Putamen (tissue), 1 donor: ENCODE measurements at places on chromosomes 6 and 20.

DNA sequence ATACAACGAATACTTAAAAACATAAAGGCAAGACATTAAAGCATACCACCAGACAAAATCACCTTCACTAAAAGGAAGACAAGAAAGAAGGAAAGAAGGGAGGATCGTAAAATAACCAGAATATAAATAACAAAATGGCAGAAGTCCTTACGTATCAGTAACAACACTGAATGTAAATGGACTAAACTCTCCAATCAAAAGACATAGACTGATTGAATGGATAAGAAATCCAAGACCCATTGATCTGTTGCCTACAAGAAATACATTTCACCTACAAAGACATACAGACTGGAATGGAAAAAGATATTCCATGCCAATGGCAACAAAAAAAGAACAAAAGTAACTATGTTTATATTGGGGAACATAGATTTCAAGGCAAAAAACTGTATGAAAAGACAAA, 74.1 kb downstream of the LMBRD1 start:
- no peak for DNase-seq

- DNase-seq = peak; percentile 11
Measured at GRCh38 chr6:107786709-107787588, 37.2 kb downstream of the SCML4 start.

GRCh38 chr20:53782612-53783246, 189.1 kb upstream of the ZNF217 start:
- DNase-seq = no peak

DNA sequence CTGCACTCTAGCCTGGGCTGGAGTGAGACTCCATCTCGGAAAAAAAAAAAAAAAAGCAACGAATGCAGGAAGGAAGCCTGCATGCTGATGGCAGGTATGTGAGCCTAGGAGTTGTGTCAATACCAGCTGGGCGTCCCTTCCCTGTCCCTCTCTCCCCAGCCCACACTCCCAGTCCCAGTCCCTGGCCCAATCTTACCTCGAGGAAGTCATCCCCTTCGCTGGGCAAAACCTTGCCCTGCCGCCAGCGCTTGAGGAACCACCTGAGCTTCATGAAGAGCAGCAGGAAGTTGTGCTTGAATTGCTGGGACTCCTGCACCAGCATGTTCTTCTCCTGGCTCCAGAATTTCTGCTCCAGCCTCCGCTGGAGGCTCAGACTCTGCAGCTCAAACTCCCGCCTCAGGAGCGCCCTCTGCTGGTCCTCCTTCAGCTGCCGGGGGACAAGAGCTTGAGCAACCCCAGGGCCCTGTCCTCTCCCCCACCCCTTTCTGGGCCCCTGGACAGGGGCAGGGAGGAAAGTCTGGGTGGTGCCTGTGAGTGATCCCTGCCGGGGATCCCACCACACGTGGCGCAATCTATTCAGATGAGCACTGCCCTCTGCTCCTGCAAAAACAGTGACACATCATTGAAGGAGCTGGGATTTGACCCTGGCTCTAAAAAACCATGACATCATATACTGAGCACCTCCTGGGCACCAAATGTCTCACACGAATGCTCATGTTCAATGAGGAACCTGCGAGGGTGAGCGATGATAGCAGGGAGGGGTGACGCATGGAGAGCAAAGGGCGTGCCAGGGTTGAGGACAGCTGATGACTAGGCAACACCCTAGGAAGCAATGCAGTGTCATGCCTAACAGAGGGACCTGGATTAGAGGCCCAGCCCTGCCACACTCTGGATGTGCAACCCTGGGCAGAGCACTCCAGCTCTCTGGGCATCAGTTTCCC, 35.0 kb upstream of the DSN1 start:
- no peak for DNase-seq

- no peak for DNase-seq
Measured at GRCh38 chr6:90100059-90100665, 196.5 kb downstream of the BACH2 start.

GRCh38 chr6:7224731-7225130, 88.3 kb downstream of the SSR1 start:
- no peak for DNase-seq

GRCh38 chr6:98454809-98455322, 379.5 kb upstream of the POU3F2 start:
- no peak for DNase-seq

- no peak for DNase-seq
Measured at GRCh38 chr6:168097221-168097620, 18.2 kb upstream of the FRMD1 start.

GRCh38 chr6:31850765-31851484, 11.7 kb downstream of the NEU1 start:
- DNase-seq = no peak

DNA sequence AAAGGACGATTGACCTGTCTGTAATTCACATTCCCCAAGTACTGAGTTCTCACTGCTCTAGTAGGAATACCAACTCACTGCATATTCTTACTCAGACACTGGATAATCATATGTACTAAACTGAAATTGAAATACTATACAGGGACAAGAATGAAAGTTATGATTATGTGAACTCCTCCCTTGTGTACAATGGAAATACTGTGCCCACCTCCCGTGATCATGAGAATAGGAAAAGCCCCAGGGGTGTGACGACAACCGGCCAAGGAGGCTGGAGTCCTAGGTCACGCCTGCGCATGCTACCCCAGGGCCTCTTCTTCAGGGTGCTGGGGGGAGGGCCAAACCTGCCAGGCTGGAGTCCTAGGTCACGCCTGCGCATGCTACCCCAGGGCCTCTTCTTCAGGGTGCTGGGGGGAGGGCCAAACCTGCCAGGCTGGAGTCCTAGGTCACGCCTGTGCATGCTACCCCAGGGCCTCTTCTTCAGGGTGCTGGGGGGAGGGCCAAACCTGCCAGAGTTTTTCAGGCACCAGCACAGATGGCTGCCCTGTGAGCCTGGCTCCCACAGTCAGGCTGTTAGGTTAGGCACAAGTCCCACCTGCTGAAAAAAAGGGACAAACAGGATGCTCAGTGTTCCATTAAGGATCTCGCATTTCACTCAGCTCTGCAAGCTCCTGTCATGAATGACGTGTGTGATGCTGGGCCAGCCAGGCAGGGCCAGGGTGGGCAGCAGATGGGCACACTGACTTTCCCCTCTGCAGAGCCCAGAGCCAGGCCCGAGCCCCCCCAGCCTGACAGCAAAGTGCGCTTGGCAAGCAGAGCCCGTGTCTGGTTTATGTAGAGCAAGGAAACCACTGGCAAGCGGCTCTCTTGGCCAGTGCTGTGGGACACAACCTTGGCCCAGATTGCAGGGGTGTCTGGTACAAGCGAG, 107.7 kb downstream of the FOXF2 start:
- peak; percentile 12 for DNase-seq

- no peak for DNase-seq
Measured at GRCh38 chr20:50215101-50215690, 24.6 kb downstream of the CEBPB start.

DNA sequence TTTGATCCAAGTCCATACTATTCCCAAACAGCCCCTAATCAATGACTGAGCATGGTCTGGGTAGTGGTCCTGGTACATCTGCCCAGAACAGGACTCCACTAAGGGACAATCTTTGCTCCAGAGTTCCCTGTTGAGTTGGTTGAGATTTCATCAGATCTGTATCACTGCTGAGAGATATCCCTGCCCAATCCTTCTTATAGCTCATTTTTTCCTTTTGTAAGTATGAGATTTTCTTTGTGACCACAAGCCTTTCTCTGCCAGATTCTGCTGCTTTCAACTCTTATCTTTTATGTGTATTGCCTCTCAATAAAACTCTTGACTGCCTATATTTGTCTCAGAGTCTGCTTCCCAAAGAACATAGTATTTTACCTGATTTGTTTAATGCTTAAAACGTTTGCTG, 46.2 kb upstream of the LAMA2 start:
- no peak for DNase-seq

DNA sequence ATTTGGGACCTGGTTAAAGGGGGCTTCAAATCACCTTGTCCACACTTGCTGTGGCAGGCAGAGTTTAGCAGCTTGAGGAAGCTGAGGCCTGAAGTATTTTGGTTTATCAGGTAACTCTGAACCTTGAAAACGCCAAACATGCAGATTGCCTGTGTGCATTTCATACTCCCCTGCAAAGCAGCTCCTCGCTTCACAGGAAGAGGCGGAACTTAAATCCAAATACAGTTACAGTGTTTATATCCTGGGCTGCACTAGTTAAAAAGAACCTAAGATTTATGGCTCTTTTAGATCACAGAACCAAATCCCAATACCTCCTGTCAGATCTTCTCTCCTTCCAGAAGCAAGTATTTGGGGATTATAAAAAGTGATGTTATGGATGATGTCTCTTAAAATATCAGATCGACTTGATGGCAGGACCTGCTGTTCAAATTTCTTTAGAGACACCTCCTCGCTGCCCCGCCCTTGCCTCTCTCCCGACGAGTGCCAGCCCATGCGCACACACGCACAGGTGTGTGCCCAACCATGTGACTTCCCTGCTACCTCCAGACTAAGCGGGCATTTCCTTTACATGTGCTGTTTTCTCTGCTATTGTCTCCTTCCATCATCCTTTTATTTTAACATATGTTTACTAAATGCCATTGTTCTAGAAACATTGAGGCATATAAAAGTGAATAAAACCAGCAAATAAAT, 224.6 kb upstream of the FOXQ1 start:
- no peak for DNase-seq

GRCh38 chr20:235891-236290, 8.8 kb downstream of the DEFB129 start:
- DNase-seq = no peak

DNA sequence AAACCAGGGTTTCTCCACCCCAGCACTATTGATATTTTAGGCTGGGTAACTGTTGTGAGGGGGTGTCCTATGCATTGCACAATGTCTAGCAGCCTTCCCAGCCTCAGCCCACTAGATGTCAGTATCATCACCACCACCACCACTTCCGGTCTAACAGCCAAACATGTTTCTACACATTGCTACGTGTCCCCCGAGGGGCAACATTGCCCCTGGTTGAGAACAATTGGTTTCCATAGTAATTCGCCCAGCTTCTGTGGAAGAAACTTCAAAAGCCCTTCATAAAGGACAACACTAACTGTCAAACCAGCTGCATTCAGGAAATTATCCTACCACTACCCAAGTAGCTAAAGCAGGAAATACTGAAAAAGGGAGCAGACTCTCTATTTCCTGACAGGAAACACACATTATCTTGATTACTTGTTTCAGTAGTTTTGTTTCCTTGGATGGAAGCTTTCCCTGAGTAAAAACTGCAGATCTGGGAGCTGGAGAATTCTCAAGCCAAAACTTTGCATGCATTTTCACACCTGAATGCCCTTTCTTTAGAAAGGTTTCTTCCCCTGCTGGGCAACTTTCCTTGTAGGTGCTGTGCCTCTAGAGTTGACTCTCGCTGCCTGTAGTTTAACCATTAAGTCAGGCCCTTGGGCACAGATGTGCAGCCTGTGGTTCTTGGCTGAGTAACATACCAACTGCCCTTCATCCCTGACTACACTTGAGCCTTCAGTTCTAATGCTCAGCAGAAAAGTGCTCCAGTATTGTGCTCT, 23.6 kb downstream of the PKHD1 start:
- no peak for DNase-seq

DNA sequence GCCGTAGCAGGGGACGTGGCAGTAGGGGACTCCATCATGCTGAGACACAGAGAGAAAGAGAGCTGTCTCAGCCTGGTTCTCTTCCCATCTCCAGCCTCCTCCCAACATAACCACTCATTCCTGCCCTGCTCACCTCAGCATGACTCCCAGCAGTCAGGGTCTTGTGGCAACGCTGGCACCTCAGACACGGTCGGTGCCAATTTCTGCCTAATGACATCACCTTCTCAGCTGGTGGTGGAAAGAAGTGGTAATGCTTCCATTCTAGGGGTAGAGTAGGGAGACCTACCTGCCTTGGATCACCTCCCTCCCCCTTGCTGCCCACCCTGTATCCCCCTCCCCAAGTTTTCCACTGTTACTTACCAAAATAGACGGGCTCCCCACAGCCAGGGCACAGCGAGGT, 2.5 kb downstream of the CRIP3 start:
- DNase-seq = no peak

DNA sequence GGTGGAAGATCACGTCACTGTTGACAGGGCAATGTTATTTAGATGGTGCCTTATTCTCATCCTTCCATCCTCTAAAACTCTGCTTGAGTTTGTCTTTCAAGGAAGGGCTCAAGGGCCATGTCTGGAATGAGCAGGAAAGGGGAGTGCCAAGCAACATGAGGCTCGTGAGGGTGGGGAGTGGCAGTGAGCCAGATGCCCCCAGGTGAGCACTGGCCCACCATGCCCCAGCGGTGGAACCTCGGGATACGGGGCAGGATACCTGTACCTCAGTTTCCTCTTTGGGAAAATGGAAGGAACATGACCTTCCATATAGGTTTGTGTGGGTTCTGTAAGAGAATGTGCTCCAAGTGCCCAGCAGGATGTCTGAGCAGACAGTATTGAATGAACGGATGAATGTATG, 337.4 kb downstream of the TAF4 start:
- DNase-seq = no peak

GRCh38 chr6:113385020-113385431, 472.1 kb upstream of the MARCKS start:
- no peak for DNase-seq

GRCh38 chr6:111057074-111057752, 30.1 kb upstream of the SLC16A10 start:
- peak; percentile 29 for DNase-seq

GRCh38 chr6:89413006-89413400, 930 bp upstream of the RRAGD start:
- no peak for DNase-seq

GRCh38 chr6:39924283-39924682, 10.0 kb downstream of the MOCS1 start:
- DNase-seq = no peak

- DNase-seq = no peak
Measured at GRCh38 chr6:163573503-163574179, 159.1 kb downstream of the QKI start.

GRCh38 chr20:8298426-8299043, 166.5 kb downstream of the PLCB1 start:
- DNase-seq = no peak

DNA sequence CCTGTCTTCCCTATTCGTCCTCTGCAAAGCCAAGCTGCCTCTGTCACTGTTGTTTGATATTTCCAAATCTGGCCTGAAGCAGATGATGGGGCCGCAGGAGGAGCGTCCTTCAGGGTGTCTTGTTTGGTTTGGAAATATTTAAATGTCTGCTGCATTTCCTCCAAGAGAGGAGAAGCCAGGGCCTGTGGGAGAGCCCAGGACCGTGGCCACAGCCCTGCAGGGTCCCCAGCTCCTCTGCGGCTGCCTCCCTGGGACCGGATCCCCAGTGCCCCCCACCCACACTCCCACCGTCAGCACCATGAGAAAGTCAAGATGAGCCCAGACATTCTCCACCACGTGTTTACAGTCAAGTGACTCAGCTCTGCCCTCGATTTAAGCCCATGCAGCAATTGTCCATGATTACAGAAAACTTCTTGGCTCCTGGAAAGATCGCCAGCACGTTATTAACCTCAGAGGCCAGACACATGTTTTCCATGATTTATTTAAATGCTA, 18.2 kb downstream of the FOXF2 start:
- no peak for DNase-seq

GRCh38 chr6:41370488-41371111, 35.2 kb downstream of the NCR2 start:
- DNase-seq = no peak

DNA sequence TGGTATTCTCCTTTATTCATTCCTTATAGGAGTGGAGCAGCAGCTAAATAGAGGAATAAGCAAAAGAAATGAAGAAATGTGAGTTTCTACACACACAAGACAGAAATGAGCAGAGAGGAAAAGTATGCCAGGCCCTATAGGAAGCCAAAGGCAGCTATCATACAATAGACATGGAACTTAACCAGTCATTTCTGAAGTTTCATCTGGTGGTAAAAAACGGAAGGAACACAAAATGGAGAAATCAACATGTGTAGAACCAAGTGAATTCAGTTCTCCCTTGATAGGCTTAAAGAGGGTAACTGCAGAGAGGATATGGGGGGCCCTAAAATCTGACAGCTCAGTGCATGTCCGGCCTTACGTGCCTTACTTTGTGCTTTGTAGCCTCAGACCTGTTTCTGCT, 44.6 kb downstream of the TSBP1 start:
- no peak for DNase-seq
